HEK293T (cell line): ENCODE measurements at places on chromosomes 11 and 22.

DNA sequence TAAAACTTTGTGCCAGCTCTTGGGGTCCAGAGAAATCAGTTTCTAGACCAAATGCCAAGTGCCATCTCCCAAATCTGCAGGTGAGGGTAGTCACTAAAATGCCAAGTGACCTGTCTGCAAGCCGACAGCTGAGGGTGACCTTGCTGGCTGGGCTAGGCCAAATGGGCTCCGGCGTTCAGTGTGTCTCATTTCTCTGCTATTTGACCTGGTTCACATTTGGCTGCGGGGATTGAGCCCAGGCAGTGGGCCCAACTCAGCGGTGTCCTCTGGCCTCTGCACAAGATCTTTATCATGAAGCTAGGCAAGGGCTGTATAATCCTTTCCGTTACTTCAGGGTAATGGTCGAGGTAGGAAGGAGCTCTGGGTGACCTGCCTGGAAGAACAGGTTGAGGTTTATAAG is 87.5 kb downstream of the SNX19 start:
- DNase-seq = no peak

- DNase-seq = no peak
Measured at GRCh38 chr11:75840522-75840921, 25.5 kb downstream of the UVRAG start.

GRCh38 chr11:62552485-62553079 is 6.0 kb upstream of the AHNAK start:
- DNase-seq = no peak

GRCh38 chr22:25760294-25760693 is 18.3 kb downstream of the MYO18B start:
- DNase-seq = no peak

DNA sequence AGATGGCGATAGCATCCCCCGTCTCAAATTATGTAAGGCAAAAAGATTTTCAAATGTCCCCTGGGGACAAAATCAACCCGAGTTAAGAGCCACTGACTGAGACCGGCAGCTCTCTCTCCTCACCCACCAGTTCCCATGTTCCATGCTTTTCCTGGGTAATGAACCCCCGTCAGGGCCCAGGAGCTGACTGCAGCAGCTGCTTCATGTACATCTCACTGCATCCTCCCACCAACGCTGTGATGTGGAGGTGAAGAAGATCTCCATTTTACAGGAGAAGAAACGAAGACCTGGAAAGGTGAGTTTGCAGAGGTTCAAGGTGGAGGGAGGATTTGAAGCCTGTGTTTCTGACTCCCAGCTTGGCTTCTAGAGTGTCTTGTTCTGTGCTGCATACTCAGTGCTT is 481.1 kb downstream of the MIAT start:
- DNase-seq = no peak

GRCh38 chr11:102293873-102294601 is 23.2 kb upstream of the BIRC3 start:
- peak; percentile 42 for DNase-seq

DNA sequence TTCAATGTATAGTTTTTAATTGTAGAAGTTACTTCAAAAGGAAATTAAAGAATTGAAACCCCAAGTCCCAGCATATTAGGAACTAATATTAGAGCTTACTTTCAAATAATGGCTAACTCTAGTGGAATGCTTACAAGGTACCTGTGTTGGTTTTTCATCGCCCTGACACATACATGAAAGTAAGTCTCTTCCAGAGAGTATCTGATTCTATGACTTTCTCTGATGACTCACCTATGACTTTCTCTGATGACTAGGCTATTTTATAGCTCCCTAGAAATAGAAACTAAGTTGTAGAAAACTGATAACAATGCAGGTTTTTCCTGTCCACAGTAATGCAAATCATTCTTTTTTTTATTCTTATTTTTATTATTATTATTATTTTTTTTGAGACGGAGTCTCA is 33.6 kb upstream of the MMP7 start:
- DNase-seq = no peak

DNA sequence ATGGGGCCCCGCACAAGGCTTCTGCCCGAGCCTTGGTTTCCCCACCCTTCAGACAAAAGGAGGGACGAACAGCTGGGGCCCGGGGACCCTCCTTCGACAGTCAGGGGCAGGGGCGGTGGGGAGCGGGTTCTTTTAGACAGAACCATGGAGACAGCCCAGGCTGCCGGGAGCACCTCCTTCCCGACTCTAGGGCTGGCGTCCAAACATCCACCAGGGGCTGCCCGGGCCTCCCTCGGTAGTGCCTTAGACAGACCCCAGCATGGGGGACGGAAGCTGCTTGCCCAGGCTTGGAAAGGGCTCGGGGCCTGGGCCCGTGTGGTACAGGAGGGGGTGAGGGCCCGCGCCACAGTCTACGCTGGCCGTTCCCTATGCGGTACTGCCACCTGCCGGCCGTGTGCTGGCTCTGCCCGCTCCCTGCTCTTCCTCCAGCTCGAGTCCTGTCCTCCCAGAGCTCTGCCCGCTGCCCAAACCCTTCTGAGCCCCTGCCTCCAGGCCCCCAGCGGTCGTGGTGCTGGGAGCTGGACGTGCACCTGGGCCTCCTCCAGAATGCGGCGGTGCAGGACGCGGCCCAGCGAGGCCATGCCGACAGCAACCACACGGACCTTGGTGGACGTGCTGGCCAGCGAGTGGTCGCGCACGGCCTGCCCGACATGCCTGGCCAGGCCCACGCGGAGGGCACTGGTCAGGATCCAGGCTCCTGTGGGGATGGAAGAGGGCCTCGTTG is 20.1 kb downstream of the TSSC4 start:
- peak; percentile 92 for DNase-seq

- no peak for DNase-seq
Measured at GRCh38 chr11:64896448-64897022, 18.1 kb upstream of the EHD1 start.

- no peak for DNase-seq
Measured at GRCh38 chr11:70464509-70465361, 66.4 kb downstream of the CTTN start.

- DNase-seq = peak; percentile 79
Measured at GRCh38 chr11:69642913-69643632, 2.1 kb downstream of the CCND1 start.

DNA sequence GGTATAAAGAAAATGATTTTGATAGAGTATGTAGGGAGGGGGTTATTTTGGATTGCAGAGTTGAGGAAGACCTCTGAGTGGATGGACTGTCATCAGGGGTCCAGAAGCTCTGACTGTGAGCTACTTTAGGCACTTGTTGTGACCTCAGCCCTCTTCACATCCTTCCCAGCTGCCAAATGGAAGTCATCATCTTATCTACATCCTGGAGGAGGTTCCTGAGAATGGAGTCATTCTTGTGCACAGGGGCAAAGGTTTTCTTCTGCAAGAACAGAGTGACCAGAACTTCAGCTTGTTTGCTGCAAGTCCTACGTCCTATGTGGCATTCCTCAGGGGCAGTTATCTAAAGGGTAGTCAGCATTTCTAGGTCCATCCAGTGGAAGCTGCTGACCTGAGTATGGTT is 393.8 kb downstream of the AASDHPPT start:
- no peak for DNase-seq

- peak; percentile 84 for DNase-seq
Measured at GRCh38 chr11:71927820-71928736, at the start of gene XNDC1N. Gene XNDC1N (minus strand): TSS chr11:71928594. CDS start chr11:71923353, 5,241 bp downstream.

GRCh38 chr11:3109921-3110706 is 52.9 kb upstream of the CARS1 start:
- DNase-seq = peak; percentile 75

GRCh38 chr11:121441521-121441920 is 10.6 kb upstream of the SORL1 start:
- DNase-seq = no peak

- no peak for DNase-seq
Measured at GRCh38 chr11:46492532-46492931, 101.0 kb upstream of the CHRM4 start.

- DNase-seq = no peak
Measured at GRCh38 chr11:74307434-74307833, 4.0 kb downstream of the P4HA3 start.

GRCh38 chr11:1545432-1545831 is 26.6 kb downstream of the DUSP8 start:
- no peak for DNase-seq

DNA sequence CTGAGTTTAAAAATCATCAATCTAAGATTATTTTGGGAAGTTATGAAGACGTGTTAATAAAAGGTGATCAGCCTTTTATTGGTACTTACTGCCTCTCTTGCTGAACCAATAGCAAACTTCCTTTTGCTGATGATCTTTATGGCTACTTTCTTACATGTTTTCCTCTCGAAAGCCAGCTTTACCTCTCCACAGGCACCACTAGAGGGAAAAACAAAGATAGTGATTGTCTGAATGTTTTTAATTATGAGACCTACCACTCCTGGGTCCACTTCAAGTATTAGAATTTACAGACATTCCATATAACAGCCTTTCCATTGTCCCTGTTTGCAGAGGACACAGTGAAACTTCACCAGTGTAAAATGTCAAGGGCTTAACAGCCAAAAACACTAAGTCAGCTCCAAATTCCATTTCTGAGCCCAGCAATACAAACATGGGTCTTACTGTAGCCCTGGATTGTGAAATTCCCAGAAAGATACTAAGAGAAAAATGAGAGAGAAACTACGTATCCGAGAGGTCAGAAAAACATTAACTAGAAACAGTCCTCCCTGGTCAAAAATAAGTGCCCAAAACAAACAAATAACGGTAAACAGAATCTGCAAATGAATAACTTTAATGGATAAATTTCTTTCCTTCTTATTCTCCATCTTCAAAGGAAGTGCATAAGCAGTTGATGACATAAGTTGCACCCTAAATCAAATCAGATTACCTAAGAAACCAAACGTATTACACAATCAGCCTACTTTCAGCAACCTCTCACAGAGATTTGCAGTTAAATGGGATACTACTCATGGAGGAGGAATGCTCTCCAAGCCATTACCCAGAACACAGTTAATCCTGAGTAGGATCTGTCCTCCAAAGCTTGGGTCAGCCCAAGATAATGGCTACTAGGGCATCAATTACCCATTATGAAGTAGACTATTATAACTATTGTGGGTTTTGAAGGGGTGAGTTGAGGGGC is 29.5 kb downstream of the CHEK2 start:
- no peak for DNase-seq

- DNase-seq = no peak
Measured at GRCh38 chr11:106061954-106062949, 14.9 kb downstream of the KBTBD3 start.

DNA sequence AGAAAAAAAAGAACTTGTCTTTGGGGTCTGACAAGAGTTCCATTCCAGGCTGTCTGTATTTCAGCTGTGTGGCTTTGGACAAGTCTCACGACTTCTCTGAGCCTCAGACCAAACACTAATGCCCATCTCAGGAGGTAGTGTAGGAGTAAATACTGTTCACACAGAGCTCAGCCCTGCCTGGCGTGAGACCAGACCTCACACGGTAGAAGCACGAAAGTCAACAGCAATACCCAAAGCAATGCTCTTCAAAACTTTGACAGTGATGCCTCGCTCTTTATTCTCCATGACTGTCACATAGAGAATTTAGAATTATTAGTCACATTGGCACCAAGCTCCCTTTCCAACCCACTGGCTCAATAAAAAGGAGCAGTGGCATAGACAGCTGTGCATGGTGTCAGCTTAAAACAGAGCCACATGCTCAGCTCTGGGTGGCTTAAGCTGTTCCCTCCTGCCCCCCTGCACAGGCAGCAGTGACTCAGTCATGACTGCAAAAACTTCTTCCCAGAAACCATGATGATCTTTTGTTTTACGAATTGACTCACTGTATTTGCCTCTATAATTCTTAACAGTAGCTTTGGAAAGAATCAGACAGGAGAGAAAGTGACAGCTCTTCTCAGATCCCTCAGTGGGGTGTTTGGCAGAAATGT is 74.0 kb upstream of the PHF21B start:
- DNase-seq = no peak
